ENCODE measurements at places on chromosomes 13 and 19.

DNA sequence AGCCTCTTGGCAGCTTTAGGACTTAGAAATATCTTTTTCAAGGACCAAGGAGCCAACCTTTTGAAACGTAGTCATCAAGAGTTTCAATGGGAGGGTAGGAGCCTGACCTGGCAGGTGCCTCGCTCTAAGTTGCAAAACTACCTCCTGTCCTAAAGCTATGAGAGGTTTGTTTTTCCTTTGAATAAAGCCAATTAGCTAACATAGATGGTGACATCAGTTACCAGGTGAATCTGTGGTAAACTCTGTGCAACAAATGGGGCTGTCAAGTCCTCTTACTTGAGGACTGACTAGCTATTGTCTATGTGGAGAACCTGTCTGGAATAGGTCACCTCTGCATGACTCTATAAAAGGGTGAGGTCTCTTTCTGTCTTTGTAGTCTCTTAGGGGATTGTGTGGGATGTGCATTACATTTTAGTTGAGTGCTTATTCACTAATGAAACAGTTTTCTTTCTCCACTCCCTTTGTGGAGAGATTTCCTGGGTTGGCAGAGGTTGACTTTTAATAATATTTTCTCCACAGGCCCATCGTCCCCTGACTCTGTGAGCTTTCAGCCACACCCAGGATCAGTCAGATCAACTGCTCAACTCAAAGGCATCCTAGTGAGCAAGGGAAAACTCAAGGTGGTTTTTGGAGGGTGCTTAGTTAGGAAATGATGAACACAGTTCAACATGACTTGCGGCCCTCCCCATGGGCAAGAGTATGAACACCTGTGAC is 9.9 kb downstream of the ARL11 start:
- DNase-seq: no peak

- DNase-seq: no peak
These were observed 54.4 kb upstream of the RGCC start for GRCh38 chr13:41402691-41403511.

GRCh38 chr13:74040200-74040599 is 94.0 kb downstream of the KLF12 start:
- no peak for DNase-seq

- DNase-seq: no peak
These were observed at the start of gene PRR36 for GRCh38 chr19:7874076-7874896. Gene PRR36 (minus strand): TSS chr19:7874390. CDS start chr19:7873689, 701 bp downstream.

DNA sequence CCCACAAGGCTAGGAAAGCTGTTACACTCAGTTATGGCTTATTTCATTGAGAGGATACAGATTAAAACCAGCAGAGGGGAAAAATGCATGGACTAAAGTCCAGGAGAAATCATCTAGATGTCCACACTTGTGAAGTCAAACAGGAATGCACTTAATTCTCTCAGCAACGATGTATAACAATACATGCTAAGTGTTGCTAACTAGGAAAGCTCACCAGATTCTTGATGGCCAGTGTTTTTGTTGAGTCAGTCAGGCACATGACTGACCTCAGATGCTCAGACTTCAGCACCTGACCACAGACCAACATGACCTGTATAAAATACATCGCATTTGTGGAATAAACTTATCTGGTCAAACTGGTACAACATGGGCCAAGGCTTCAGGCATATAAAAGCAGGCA is 470.2 kb upstream of the PRR20A start:
- DNase-seq: no peak

DNA sequence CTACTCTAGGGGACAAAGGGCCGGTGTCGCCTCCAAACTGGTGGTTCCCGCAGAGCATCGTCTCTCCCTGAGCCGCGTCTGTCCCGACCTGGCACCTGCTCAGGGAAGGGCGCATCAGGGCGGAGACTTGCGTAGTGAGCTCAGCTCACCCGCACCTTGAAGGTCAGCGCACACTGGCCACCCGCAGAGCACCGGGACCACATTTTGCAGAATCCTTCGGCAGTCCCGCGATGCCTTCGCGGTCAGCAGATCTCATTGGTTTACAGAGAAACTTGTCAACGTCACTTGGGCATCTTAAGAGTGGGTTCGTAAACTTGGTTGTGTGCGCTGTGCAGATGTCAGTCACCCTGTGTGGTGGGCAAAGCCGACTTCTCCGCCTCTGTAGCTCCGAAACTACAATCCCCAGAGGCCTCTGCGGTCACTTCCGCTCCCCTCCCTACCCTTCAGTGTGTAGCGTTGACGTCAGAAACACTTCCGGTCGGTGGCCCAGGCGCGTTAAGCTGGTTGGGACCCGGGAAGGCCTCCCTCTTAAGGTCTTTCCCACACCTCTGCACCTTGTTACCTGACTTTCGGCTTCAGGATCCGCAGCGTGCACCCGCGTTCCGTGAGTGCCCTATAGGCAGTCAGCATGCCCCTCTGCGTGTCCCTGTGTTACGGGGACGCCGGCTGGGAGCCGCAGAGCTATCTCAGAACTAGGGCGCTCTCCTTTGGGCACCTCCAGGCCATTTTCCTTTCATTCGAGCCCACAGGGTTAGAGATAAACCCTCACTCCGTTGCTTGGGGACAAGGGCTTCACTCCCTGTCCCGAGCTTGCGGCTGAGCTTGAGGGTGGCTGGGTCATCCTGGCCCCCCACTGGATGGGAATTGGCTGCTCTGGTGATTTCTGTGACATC is 36.5 kb upstream of the ZNF527 start:
- peak; percentile 60 for DNase-seq

GRCh38 chr19:35231956-35232645 is 3.6 kb upstream of the FAM187B start:
- DNase-seq: no peak

DNA sequence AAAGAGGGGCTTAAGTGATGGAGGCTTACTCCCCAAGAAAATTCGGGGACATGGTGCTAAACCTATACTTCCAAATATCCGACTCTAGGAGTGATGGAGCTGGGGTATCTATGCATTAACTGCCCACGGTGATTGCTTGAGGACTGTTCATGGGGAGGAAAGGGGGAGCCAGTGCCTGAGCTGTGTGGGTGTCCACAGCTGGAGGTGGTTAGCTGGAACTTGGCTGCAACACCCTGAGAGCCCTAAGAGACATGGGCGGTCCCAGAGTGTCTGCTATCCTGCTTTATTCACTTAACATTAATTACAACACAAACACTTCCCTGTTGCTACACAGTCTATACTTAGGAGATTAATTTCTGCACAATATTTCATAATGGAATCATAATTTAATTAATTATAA is 28.1 kb upstream of the POMP start:
- no peak for DNase-seq

DNA sequence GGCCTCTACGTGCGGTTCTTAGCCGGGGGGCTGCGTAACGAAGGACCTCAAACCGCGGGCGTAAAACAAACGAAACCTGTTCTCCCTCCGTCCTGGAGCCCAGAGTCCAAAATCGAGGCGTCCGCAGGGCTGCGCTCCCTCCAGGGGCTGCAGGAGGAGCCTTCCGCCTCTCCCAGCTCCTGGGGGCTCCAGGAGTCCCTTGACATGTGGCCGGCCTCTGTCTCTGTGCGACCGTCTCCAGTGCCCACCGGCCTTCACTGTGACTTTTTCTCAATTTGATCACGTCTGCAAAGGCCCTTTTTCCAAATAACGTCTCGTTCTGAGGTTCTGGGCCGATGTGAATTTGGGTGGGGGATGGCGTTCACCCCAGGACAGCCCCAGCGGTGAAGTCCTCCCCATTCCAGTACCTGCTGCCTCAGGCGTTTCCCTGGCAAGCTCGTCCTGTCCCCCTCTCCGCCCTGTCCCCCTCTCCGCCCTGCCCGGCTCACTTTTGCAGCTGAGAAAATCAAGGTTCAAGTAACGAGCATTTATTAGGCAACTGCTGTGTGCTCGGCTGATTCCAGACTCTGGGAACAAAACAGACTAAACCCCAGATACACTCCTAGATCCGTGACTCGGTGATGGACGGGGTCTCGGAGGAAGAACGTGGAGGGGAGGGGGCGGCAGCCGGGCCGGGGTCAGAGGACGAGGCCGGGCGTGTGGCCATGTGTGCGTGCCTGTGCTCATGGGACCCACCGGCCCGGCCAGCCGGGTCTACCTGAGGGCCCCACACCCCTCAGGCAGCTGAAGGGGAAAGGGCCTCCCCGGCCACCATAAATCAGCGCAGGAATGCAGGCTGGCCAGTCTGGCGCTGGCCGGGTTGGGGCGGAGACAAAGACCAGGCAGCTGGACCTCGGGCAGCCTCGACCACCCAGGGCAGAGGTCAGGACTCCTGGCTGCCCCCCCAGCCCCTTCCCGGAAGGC is 28.1 kb upstream of the WDR18 start:
- no peak for DNase-seq

- DNase-seq: no peak
These were observed 196.9 kb downstream of the ZIC5 start for GRCh38 chr13:99774644-99775043.

DNA sequence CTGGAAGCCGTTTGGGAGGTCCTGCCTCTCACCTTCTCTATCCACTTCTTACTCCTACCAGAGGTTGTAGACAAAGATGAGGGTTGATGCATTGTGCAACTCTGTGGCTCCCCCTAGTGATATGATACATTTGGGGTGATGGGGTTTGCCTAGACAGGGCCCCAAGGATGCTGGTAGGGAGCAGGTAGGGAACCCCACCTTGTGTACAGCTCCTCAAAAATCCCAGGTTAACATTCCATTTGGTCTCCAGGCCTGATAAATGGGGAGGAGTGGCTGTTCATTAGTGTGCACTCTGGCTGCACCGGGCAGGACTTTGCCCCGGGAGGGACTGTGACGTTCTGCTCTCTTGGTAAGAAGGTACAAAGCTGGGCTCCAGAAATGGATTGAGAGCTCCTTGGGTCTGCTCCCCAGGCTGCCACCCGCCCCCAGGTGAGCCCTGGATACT is 19.2 kb downstream of the SIGLEC8 start:
- no peak for DNase-seq

DNA sequence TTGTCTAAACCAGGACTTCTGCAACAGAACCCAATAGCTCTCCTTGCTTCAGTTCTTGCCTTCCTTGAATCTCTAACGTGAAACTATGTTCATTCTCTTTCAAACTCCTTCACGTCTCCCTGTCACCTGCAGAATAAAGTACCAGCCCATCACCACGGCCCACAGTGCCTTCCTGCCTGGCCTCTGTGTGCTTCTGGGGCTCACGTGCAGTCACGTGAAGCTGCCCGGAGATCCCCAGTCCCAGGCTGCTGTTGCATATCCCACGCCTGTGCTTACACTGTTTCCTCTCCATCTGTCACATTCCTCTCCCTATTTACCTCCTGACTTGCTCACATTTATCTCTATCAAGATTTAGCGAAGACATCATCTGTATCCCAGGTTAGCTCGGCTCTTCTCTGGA is 102.8 kb downstream of the STARD13 start:
- DNase-seq: no peak
